Tibial nerve (tissue), 4 donors: ENCODE measurements at places on chromosomes 3 and 15. TPM values are rescaled to one million over a fixed set of nuclear protein-coding genes. Genes with fewer than 3 reads are reported as not detected.

The ZXDC gene
- total RNA-seq, result 54.0 TPM

DNA sequence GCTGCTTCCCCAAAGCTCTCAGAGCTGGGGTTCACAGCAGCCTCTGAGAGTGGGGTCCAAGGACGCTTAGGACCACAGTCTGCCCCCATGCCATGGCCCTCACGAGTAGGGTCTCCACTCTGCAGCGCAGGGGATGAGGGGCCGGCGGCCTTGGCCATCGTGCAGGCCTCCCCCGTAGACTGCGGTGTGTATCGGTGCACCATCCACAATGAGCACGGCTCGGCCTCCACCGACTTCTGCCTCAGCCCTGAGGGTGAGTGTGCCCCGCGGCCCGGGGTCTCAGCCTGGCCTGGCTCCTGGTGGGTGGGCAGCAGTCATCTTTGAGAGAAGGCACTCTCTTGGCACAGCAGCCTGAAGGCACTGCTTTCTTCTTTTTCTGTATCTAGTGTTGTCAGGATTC is 24.8 kb upstream of the SLC28A1 start:
- no peak for DNase-seq

GRCh38 chr15:42070279-42070975 is 23.9 kb downstream of the PLA2G4D start:
- DNase-seq, result no peak

The VPS8 gene
- 49.6 TPM for total RNA-seq

DNA sequence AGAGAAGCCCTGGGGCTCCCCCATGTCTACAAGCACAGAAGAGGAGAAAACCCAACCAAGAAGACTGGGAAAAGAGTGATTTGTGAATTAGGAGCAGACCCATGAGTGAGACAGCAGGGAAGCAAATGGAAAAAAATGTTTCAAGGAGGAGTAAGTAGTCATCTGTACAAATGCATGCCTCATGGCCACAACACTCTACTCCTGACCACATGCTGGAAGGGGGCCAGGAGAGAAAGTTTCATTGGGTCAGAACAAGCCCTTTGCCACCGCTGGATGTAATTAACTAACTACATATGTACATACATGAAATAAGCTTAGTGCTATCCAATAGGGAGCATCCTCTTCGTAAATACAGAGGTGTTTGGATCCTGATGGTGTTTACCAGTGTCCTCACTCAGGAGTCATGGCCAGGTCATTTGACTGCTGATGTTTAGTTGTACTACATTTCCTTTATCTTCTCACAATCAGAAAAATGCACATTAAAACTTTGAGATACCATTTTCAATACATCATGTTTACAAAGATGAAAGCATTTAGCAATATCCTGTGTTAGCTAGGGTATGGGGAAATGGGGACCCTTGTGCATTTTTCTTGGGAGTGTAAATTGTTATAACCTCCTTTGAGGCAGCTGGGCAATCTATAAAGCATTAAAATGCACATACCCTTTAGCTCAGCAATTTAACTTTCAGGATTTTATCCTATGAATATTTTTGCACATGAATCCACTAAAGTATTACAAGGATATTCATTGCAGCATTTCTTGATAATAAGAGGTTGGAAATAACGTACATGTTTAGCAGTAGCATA is 27.1 kb downstream of the CLRN1 start:
- no peak for DNase-seq
